ENCODE measurements at places on chromosomes 4 and X.

GRCh38 chrX:53511322-53511721 is 77.2 kb upstream of the HSD17B10 start:
- DNase-seq, result no peak

- DNase-seq, result no peak
Measured at GRCh38 chr4:12635629-12636028, 848.5 kb downstream of the RAB28 start.

GRCh38 chr4:3519468-3520264 is 12.6 kb downstream of the LRPAP1 start:
- no peak for DNase-seq

- DNase-seq, result peak; percentile 51
Measured at GRCh38 chrX:135477576-135477975, 42.9 kb upstream of the INTS6L start.

- no peak for DNase-seq
Measured at GRCh38 chr4:83498187-83498586, 13.3 kb upstream of the ABRAXAS1 start.

- no peak for DNase-seq
Measured at GRCh38 chr4:150821641-150822040, 193.4 kb downstream of the LRBA start.

GRCh38 chr4:9989918-9990635 is 31.2 kb downstream of the SLC2A9 start:
- no peak for DNase-seq

All from iPS-NIHi11 (cell line).